ENCODE measurements at places on chromosomes 1 and 21.

DNA sequence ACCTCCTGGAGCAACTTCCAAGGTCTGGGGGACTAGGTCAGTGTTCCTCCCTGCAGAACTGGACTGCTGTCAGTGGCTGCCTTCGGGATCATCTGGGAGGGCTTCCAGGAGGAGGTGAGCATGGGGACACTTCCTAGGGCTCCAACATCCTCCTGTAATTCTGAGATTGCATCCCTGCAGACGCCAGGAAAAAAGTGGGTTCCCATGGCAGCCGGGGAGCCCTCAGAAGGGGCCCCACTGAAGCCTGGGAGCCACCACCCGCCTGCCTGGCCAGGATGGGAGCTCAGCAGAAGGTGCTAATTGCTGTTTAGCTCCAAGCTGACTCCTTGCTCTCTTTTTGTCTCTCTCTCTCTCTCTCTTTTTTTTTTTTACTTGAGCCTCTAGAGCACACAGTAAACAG lies 16.1 kb upstream of the ARF1 start:
- no peak for DNase-seq

GRCh38 chr1:229130028-229130668 lies 140.8 kb upstream of the RAB4A start:
- no peak for DNase-seq

GRCh38 chr1:76035053-76035452 lies 39.5 kb upstream of the ST6GALNAC3 start:
- DNase-seq: no peak

DNA sequence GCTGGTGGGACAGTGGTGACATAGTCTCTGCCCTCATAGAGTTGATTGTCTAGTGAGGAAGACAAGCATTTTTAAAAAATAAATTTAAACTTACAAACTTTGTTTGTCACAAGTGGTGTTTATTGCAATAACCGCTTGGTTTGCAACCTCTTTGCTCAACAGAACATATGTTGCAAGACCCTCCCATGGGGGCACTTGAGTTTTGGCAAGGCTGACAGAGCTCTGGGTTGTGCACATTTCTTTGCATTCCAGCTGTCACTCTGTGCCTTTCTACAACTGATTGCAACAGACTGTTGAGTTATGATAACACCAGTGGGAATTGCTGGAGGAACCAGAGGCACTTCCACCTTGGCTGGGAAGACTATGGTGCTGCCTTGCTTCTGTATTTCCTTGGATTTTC lies 58.4 kb downstream of the LAMC2 start:
- DNase-seq: no peak

GRCh38 chr1:11065796-11066195 lies 6.0 kb upstream of the SRM start:
- no peak for DNase-seq

DNA sequence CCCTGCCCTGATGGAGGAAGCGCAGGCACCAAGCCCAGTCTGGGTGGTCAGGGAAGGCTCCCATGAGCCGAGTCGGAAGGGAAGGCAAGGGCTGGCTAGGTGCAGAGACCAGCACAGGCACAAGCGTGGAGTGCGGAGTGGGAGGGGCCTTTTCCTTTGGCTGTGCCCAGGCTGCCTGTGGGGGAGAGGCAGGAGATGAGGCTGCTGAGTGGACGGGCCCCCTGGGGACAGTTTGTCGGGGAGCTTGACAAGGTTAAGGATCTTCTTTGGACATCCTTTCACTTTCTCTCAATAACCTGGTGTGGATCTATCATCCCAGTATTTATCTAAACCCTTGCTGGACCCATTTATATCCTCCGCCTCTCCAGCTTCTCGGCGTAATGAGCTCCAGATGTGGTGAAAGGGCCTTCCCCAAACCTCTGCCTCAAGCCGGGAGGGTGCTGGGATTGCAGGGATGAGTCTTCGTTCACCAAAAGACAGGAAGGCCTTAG lies 42.9 kb downstream of the EPHB2 start:
- DNase-seq: peak; percentile 67

GRCh38 chr1:47793563-47793962 lies 203.6 kb downstream of the TRABD2B start:
- no peak for DNase-seq

GRCh38 chr1:64597113-64597512 lies 127.2 kb downstream of the CACHD1 start:
- no peak for DNase-seq

DNA sequence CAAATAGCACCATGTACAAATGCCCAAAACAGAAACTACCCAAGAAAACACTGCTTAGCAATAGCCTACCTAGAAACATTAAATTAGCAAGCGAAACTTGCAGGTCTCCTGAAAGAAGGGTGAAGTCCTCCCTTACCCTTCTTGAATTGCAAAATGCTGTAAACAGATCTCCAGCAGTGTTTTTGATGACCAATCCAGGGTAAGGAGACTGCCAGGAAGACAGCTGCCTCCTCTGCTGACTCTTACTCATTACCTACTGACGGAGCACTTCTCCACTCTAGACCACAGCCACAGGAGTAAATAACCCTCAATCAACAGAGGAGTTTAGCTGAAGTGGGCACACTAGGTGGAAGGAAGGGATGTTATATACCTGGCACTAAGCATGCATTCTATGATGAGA lies 32.2 kb upstream of the GADD45A start:
- DNase-seq: peak; percentile 51

- no peak for DNase-seq
Observed at GRCh38 chr1:97158691-97159096, 437.1 kb downstream of the PTBP2 start.

DNA sequence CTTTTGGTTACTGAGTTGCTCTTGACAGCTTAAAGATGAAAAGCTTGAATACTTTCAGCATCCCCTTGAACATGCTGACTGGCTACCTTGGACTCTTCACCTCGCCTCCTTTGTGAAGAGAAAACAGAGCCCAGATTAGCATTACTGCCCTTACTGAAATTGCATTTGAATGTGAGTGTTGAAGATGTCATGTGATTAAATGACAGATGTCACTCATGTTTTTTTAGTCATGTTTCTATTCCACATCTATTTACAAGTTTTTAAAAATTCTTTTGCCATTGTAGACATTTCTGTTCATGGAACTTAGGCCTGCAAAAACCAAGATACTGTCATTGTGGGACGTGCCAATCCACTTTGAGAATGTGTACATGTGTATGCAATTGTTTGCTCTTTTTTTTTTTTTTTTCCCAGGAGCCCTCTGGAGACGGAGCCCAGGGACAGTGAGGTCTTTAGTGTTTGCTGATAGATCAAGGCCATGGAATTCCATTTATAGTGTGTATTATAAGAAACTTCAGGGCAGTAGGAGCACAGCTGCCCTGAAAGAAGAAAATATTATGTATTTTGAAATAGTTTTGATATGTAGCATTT lies 25.7 kb upstream of the IVNS1ABP start:
- no peak for DNase-seq

DNA sequence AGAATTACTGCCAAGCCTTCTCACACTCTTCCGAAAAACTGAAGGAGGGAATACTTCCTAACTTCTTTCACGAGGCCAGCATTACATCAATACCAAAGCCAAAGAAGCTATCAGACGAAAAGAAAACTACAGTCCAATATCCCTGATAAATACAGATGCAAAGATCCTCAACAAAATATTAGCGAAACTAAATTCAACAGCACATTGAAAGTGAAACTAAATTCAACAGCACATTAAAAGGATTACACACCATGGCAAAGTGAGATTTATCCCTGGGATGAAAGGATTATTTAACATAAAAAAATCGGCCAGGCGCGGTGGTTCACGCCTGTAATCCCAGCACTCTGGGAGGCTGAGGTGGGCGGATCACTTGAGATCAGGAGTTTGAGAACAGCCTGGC lies 176.8 kb downstream of the FAF1 start:
- no peak for DNase-seq

- no peak for DNase-seq
Observed at GRCh38 chr1:201128476-201128875, 1.5 kb upstream of the ASCL5 start.

DNA sequence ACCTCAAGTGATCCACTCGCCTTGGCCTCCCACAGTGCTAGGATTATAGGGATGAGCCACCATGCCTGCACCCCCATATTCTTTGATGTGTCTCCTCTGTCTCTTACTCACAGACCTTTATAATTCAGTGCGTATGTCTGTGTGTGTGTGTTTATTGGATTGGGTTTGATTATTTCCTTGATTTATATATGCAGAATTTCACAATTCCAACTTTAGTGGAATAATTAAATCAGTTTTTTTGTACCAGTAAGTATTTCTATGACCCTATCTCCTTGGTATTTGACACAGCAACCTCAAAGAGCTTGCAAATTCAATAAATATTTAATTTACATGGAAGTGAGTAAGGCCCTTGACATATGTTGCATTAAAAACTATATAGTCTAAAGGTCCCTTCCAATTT lies 333.9 kb upstream of the ADAMTS5 start:
- DNase-seq: no peak

DNA sequence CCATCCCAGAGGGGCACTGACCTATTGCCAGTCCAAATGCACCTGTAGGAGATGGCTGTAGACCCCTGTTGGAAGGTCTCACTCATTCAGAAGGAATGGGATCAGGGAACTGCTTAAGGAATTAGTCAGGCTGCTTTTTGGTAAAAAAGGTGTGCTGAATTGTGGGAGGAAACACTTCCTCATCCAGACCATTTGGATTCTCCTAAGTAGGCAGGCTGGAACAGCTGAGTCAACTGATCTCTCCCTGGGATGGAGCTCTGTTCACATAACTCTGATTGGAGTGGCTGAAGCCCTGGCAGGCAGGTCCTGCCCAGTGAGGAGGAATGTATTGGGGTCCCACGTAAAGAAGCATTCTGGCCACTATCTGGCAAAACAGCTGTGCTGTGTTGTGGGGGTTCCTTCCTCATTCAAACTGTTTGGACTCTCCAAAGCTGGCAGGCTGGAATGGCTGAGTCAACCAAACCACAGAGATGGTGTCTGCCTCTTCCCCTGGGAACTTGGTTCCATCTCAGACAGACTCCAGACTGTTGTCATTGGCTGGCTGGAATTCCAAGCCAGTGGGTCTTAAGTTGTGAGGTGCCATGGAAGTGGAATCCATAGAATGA lies 70.7 kb upstream of the PDC start:
- DNase-seq: no peak

DNA sequence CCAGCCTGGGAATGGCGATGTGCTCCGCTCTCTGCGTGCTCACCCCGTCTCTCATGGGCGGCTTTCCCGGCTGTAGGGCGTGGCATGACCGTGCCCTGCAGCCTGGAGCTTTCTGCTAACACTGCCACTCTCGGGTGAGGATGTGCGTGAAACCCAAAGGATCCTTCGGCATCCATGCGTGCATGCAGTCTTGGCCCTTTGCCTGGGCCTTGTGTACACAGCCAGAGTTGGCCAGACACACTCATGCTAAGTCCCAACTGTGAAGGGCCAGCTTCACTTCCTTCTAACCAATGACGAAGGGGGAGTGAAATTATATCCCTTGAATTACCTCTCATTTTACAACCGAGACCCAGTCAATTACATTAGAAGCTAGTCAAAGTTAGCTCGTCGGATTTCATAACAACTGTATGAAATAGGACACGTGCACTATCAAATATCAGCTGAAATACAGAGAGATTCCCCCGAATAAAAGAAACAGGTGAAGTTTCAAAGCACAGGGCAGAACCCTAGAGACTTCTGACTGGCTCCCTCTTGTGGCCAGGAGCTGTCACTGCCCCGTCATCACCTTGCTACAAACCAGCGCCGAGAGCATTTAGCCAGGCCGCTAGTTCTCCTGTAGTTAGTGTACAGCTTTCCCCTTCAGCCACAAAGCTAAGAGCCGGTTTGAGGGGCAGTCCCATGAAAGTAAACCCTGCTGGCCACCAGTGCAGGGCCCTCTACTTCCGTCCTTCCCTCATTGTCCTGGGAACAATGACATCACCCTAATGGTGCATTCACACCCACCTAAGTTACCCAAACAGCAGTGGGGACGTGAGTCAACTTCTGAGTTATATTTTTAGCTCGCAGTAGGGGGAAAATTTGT lies 63.4 kb upstream of the COA6 start:
- DNase-seq: peak; percentile 67

GRCh38 chr1:10848109-10848684 lies 51.8 kb upstream of the CASZ1 start:
- DNase-seq: no peak

DNA sequence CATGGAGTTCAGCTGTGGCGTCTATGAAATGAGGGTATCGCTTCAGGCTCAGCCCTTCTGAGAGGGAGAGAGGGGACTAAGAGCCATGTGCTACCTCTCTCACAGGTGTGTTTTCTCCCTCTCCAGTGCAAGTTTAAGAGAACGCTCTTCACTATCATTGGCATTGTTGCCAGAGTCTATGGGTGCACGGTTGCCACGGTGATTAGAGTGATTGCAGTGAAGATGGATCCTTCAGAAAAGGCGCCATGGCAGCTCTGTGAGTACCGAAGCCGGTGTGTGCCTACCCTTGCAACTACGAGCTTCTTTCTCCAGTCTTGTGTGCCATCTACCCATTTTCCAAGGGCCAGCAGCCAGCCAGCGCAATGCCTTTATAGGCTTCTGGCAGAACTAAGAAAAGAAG lies 290.5 kb downstream of the OMA1 start:
- DNase-seq: no peak

DNA sequence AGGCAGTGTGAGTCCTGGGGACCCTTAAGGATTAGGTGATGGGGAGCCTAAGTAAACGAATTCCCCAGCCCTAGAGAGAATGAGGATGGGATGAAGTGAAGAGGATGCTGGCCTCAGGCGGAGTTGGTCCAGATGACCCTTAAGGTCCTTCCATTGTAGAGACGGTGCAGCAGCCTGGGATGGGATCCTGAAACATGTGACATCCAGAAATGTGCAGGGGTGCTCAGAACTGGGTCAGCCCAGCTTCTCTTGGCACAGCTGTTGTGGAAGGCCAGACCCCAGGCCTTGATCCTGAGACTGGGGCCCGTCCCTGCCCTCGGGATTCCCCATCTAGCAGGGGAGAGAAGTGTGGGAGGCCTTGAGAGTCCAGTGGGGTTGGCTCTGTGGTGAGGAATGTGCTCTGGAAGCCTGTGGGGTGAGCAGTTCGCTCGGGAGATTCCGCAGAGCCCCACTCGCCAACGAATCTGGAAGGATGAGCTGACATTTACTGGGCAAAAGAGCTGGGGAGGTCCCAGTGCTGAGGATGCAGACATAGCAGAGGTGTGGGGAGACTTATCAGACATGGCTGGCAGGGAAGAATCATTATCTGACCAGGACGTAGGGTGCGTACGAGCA lies 28.1 kb downstream of the A3GALT2 start:
- DNase-seq: peak; percentile 34

DNA sequence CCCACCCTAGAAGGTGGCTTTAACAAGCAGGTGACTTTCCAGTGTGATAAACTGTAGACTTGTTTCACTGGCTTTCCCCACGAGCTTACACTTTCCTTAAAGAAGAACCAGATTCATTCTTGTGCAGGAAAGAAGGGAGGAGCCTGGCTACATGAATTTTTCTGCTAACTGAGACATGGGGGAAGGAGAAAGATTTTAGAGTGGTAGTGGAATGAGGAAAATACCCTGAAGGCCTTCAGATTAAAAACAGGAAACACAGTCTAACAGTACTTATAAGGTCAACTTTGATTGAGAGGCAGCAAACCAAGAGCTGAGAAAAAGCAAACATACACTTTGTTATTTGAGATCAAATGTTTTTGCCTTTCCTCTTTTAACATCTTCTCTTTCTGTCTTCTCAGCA lies 640.9 kb upstream of the PLXNA2 start:
- no peak for DNase-seq
